Effector memory CD4-positive, alpha-beta T cell (primary cell): ENCODE measurements at places on chromosomes 4 and X.

DNA sequence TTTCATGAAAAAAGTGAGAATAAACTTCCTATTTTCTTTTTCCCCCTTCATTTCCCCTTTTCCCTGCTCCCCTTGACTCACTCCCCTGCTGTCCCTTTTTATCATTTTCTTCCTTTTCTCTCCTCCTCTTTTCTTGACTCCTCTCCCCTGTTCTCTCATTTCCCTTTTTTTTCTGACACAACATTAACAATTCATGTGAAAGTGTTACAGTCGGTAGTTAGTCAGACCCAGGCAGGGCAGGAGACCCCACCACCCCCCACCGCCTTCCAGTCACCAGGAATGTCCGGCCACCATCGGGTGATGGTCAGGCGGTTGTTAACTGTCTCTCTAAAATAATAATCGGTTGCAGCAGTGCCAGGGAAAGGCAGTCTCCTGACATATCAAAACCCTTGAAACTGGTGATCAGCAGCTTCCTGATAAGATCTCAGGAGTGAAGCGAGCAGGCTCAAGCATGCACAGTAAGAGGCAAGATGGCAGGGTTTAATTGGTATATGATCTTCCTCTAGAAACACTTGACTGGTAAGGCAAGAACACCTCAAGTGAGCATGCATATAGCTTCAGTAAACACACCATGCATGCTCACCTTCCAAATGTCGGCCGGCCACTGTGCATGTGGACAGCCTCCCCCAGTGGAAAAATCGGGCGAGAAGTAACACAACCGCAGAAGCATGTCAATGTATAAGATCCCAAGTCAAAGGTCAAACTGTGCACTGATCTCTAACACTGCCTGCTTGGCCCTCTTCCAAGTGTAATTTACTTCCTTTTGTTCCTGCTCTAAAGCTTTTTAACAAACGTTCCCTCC is 191.4 kb downstream of the NDST4 start:
- no peak for DNase-seq

DNA sequence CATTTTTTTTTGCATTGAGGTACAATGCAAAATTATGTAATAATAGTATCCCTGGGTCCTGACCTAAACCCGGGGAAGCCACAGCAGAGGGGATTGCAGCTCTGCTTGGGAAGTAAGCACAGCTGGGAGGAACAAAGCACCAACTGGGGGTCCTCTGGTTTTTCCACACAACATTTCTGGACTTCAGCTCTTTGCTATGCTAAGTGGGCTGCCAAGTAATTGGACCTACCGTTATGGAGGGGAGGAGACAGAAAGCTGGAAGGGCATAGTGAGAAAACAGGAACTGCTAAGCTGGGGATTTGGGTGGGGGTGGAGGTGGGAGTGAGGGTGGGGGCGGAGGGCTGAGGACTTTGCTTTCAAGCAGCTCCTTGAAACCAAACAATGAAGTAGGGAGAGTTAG is 183.3 kb downstream of the ZIC3 start:
- DNase-seq = no peak

- DNase-seq = no peak
Observed at GRCh38 chr4:46249106-46249505, 125.3 kb upstream of the GABRG1 start.

DNA sequence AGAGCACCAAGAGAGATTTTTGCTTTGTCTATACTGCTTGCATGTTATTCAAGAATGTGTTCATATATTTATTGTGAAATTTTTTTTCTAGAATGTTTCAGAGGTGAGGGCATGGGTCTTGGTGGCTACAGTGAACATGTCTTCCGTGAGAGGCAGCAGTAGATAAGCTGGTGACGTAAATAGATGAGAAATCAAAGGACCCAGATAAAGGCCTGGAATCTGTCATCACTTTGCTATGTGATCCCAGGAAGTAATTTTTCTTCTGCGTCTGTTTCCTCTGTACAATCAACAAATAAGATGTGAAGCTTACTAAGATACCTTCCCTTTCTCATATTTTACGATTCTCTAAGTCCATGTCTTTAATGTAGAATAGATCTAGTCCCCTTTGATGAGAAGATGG is 129.1 kb downstream of the COL4A6 start:
- DNase-seq = no peak

DNA sequence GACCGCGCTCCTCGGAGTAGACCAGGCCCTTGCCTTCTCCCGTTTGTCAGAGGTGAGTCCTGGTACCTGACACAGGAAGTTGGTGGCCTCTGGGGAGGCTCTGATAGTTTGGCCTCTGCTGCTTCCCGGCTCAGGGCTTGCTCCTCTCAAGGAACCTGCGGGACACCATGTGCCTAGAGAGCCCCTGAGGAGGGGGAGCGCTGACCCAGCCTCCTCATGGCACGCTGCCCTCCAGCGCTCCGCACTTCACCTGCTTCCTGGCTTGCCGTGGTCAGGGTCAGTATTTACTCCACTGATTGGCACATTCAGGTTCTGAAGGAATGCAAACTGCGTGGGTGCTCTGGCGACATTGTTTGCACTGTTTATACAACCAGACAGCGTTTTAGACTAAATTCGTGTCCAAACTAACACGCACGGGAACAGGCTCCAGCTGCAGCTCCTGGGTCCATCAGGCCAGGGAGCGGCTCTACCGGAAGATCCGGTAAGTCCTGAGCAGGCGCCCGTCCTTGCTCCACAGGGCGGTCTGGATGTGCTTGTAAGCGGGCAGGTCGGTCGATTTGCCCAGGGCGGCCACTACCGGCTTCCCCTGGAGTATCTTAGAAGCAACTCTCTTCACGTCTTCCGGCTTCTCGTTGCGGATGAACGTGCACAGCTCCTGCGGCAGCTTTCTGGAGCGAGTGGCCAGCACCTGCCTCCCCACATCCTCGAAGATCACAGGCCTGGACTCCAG is 121.6 kb upstream of the GRID2 start:
- no peak for DNase-seq

- no peak for DNase-seq
Observed at GRCh38 chr4:134308910-134309309, 107.3 kb upstream of the PABPC4L start.

GRCh38 chr4:80074651-80075050 is 1.6 kb upstream of the ANTXR2 start:
- DNase-seq = no peak

DNA sequence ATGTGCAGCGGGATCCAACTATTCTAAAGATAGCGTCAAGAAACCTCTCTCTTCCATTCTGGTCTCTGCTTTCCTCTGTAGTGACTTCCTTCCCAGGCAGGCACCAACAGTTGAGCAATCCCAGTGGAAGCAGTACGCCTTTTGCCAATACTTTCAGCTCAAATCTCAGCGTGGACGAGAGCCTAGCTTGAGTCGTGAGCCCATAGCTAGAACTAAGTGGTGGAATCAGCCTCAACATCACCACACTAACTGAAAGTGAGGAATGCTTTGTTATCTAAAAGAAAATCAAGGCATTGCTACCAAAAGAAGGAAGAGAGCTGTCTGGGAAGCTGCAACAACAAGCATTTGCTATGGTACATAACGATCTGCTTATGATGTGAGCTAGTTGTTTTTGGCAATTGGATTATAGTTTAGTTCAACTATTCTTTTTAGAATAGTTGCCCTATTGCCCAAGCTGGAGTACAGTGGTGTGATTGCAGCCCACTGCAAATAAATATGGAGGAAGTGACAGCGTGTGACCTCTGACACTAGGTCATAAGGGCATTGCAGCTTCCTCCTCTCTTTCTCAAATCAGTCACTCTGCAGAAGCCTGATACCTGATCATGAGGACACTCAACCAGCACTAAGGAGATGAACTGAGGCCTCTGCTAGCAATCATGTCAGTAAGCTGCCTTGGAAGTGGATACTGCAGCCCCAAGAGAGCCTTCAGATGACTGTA is 24.7 kb upstream of the FRYL start:
- DNase-seq = no peak

GRCh38 chrX:94053575-94053974 is 379.6 kb downstream of the FAM133A start:
- no peak for DNase-seq

DNA sequence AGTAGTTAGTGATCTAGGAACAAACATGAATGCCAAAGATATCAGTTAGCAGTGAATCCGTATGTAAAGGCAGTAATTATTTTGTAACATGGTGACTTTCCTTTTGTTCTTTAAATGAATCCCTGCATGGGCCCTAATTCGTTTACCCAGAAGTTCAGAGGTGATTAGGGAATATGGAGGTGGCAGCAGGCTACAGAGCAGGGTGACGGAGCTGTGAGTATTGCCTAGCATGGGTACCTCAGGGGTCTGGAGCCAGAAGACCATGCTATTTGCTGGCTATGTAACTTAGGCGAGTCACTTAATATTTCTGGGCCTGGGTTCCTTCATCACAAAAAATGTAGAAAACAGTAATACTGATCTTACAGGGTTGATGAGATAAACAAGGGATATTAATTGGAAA is 184.9 kb downstream of the ENOX2 start:
- DNase-seq = no peak

DNA sequence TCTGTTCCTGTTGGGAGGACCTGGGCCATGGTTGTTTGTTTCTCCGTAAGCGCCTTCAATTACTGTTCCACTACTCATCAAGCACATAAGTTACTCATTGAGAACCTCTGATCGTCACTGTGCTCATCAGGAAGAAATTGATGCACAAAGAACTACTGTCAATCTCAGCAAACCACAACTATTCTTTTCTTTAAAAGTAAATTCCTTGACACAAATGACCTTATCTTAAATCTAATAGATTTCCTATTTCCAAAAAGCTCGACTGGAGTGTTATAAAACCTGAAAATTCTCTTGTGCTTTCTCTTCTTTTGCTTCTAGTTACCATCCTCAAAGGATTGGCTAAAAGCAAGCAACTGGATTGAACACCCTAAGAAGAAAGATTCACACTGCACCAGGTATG is at the start of gene MUC7:
Gene MUC7, plus strand, starts transcription at position 301 of the 400 bp plus-strand sequence. CDS start 1,825 bp downstream, outside the sequence.
- no peak for DNase-seq

GRCh38 chr4:96593422-96593821 is 753.5 kb downstream of the PDHA2 start:
- no peak for DNase-seq

DNA sequence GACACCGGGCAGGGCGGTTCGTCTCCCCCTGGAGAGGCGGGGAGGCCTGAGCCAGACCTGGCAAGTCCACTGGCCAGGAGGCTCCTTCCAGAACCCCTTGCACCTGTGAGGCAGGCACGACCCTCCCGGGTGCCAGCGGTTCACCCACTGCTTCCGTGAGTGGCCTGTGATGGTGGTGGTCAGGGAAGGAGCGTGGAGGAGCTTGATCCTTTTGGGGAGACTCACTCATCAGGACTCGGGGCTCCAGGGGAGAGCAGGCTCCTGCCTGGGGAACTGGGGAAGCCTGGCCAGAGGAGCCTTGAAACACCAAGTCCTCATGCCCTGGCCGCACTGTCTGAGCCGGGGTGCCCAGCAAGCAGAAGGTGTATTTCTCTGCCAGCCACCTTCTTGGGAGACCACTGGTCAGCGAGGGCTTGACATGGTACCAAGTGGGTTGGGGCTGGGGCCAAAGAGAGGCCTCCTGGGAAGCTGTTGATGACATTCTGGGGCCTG is 860 bp downstream of the FAM50A start:
- DNase-seq = no peak

DNA sequence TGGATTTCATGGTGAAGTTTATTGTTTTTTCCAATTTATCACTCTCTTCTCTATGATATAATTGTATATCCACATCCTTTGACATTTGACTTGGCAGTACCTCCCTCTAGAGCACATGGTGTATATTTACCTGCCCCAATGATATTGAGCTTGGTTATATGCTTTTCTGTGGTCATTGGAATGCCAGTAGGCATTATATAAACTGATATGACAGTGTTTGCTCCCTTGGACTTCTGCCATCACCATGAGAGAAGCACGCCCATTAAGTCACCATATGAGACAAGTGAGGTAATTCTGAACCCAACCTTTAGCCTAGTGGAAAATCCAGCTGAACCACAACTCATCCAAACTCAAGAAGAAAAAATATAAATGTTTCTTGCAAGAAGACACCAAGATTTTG is 2761.5 kb downstream of the ARAP2 start:
- DNase-seq = no peak

DNA sequence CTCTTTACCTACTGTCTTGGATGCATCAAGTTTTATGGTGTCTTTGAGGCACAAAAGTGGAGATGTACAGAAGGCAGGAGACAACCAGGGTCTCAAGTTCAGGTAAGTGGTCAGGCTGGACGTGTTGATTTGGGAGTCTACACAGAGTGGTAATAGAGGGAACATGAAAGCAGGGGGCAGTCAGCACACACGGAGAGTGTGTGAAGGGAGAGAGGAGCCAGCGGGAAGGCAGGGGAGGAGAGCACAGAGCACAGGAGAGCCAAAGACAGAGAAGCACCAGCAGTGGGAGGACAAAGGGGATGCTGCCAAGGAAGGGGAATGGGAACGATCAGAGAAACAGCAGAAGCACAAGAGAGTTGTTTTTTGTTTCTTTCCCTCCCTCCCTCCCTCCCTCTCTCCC is 32.9 kb downstream of the TMEM150C start:
- DNase-seq = no peak

GRCh38 chr4:73538162-73538561 is 56.6 kb downstream of the AFM start:
- no peak for DNase-seq

- DNase-seq = no peak
Observed at GRCh38 chr4:11480683-11481082, 52.0 kb upstream of the HS3ST1 start.

GRCh38 chr4:126592088-126592487 is 1040.7 kb upstream of the INTU start:
- DNase-seq = no peak
